ENCODE measurements at places on chromosomes 3 and 15.

- no peak for DNase-seq
Measured at GRCh38 chr3:178434206-178434805, 101.9 kb upstream of the KCNMB2 start.

- no peak for DNase-seq
Measured at GRCh38 chr3:129992781-129993180, 18.3 kb downstream of the TRH start.

GRCh38 chr3:147672436-147672835, 263.3 kb downstream of the ZIC1 start:
- DNase-seq, result no peak

DNA sequence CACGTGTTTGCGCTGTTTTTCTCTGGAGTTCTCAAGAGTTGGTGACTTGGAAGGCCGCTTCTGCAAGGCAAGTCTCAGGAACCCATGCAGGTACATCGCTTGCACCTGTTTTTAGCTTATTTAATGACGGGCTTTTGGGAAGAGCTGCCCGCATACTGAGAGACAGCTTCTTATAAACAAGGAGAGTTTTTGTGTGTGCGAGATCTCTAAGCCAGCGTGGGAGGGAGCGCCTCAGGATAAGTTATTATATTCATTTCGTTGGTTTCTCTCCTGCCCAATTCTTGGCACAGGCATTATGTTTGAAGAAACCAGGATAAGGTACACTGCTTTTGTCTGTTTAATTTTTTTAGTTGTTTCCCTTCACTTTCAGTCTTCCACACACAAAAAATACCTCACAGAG, 11.4 kb upstream of the SACM1L start:
- no peak for DNase-seq

DNA sequence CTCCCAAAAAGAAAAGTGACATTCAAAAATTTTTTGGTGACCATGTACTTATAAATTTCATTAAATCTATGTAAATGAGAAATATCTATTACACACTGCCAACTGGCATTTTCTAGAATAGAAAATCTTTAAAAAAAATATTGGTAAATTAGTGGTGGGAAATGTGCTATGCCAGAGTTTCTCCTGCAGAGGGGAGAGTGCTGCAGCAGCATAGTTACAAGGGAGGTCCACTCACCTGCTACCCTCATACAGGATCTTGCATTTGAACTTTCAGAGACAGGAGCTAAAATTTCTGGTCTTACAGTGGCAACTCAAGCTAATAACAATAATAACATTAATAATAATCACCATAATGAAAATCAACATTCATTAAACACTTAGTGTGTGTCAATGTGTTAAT, 459.6 kb downstream of the NSUN3 start:
- no peak for DNase-seq

- no peak for DNase-seq
Measured at GRCh38 chr3:171533702-171534101, 73.5 kb upstream of the TNIK start.

GRCh38 chr15:78314181-78314581, 14.8 kb upstream of the SKIC8 start:
- DNase-seq, result no peak

- DNase-seq, result no peak
Measured at GRCh38 chr15:86608461-86609205, 529.0 kb downstream of the AGBL1 start.

- DNase-seq, result no peak
Measured at GRCh38 chr3:29559741-29560465, 279.0 kb downstream of the RBMS3 start.

DNA sequence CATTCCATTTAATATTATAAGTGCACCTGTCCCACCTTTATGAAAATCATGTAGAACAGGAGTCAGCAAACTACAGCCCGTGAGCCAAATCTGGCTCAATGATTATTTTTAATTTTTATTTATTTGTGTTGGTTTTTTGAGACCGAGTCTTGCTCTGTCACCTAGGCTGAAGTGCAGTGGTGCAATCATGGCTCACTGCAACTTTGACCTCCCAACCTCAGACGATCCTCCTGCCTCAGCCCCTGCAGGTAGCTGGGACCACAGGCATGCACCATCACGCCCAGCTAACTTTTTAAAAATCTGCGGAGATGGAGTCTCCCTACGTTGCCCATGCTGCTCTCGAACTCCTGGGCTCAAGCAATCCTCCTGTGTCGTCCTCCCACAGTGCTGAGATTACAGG, 42.0 kb downstream of the MYO1E start:
- DNase-seq, result no peak

GRCh38 chr3:120432150-120432860, 18.5 kb downstream of the FSTL1 start:
- DNase-seq, result no peak

- DNase-seq, result no peak
Measured at GRCh38 chr3:189070965-189071364, 100.8 kb upstream of the TPRG1 start.

- DNase-seq, result no peak
Measured at GRCh38 chr3:176911579-176911978, 285.7 kb downstream of the TBL1XR1 start.

DNA sequence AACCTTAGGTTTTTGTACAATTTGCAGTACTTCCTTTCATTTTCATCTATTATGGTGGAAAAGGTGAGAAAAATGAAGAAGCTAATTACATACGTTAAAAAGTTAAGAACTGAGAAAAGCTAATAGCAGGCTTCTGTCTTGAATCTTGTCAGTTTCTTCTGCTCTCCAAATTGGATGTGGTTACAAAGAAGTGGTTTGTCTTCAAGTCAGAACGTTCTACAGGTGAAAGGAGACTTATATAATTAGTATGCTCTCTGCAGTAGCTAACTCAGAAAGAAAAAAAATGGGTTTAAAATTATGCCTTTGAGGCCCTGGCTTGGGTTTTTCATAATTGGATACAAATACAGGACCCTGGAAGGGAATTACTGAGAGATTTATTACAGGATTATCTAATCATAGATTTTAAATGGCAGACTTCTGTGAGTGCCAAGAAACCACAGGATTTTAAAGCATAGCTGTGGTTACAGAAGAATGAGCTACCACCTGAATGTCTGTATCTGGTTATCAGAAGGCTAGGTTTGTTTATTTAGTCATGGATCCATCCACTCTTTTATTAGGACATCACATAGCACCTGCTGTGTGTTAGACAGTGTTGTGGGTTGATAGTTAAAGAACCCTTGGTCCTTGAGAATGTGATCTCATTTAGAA, 528.1 kb upstream of the MCTP2 start:
- no peak for DNase-seq

GRCh38 chr3:65963787-65964677, 74.7 kb downstream of the MAGI1 start:
- peak; percentile 3 for DNase-seq
